A549 treated with ZK216348 at 1 μM for 4 hours (cell line): ENCODE measurements at places on chromosomes 6 and 20. TPM values are rescaled to one million over a fixed set of nuclear protein-coding genes. Genes with fewer than 3 reads are reported as not detected.

RAB23 gene
- total RNA-seq, result 4.4 to 9.9 TPM (median 8.0 TPM) in 5 replicates

KCNK16 gene
- total RNA-seq, result not detected in 5 replicates

SLC25A27 gene
- 0.40 to 0.98 TPM (median 0.57 TPM) in 5 replicates for total RNA-seq

CST7 gene
- total RNA-seq, result not detected in 5 replicates

DOK5 gene
- not detected in 5 replicates for total RNA-seq

IPCEF1 gene
- 0.03 TPM in 1 of 5 replicates, not detected in the others for total RNA-seq

HRH3 gene
- not detected in 5 replicates for total RNA-seq

CCM2L gene
- total RNA-seq, result 0.28 to 0.88 TPM (median 0.41 TPM) in 5 replicates

CLDN20 gene
- not detected in 5 replicates for total RNA-seq

TNXB gene
- total RNA-seq, result 0.14 to 0.86 TPM (median 0.57 TPM) in 5 replicates

IMPG1 gene
- total RNA-seq, result not detected in 5 replicates

ARHGAP40 gene
- not detected in 5 replicates for total RNA-seq

RIPPLY2 gene
- 0.65 to 0.91 TPM in 2 of 5 replicates, not detected in the others for total RNA-seq

NR2E1 gene
- total RNA-seq, result 0.09 TPM in 1 of 5 replicates, not detected in the others

ITPA gene
- 108 to 135 TPM (median 124 TPM) in 5 replicates for total RNA-seq

SLC13A3 gene
- total RNA-seq, result 0.21 TPM in 1 of 5 replicates, not detected in the others

APCDD1L gene
- total RNA-seq, result 0.07 to 0.12 TPM (median 0.09 TPM) in 4 of 5 replicates, not detected in the other

DLK2 gene
- 3.6 to 7.8 TPM (median 7.3 TPM) in 5 replicates for total RNA-seq
